ENCODE measurements at places on chromosomes 2 and 18.

- H3K27me3 ChIP-seq: no peaks in the 10 kb centered on the region
- DNase-seq: peak; percentile 66
- no peak overlapping the region for H3K4me3 ChIP-seq
- H3K27ac ChIP-seq: no peak overlapping the region
These were observed 155.5 kb downstream of the CLIP4 start for GRCh38 chr2:29270701-29271121.

DNA sequence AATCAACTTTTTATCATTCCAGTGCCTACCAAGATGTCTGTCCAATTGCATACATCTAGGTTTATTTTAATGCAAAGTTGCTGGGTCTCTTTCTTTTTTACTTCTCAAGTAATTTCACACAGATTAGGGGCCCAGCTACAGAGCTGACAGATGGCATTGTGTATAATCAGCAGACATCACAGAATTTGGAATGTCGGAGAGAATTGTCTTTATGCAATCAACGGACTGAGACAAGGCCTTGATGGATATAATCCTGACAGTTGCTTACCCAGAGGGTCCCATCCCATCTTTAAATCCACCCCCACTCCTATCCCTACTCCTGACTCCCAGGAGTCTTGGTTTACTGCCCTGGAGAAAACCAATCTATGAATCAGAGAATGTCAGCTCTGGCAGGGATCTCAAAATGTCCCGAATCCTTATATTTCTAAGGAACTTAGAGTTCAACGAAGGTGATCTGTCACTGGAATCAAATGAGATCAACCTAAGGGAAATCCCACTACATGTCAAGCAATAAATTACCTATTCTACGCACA, 142.0 kb downstream of the LRATD1 start:
- H3K4me1 ChIP-seq: no peaks in the 10 kb centered on the region
- no peaks in the 10 kb centered on the region for H3K27me3 ChIP-seq
- H3K27ac ChIP-seq: no peak overlapping the region

GRCh38 chr2:54569745-54570301, 113.7 kb downstream of the SPTBN1 start:
- no peak overlapping the region for H3K4me3 ChIP-seq
- DNase-seq: no peak
- peak overlapping the region; percentile 44 for H3K27ac ChIP-seq
- H3K36me3 ChIP-seq: peaks cover 11% of the 10 kb centered on the region

- no peak for DNase-seq
- H3K4me3 ChIP-seq: no peak overlapping the region
- H3K27me3 ChIP-seq: no peaks in the 10 kb centered on the region
- H3K4me1 ChIP-seq: no peaks in the 10 kb centered on the region
These were observed 43.8 kb upstream of the ITPRID2 start for GRCh38 chr2:181847702-181848101.

GRCh38 chr2:29400930-29401653, 285.9 kb downstream of the CLIP4 start:
- no peaks in the 10 kb centered on the region for H3K4me1 ChIP-seq
- H3K27ac ChIP-seq: peak overlapping the region; percentile 80
- DNase-seq: no peak
- H3K27me3 ChIP-seq: no peaks in the 10 kb centered on the region
- no peak overlapping the region for H3K4me3 ChIP-seq

DNA sequence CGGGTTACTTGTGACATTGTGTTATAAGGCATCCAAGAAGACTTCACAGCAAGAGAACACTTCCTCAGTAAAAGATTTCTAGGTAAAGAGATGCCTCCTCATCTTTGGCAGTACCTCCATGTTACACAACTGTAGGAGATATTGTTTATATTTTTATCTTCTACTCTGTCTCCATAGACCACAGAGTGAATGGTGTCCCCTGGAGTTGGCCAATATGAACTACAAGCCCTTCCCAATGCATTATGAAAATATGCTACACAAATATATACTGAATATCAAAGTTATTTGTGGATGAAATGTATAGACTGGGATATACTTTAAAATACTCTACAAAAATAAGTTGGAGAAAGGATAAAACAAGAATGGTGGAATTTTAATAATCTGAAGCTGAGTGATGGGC, 46.7 kb downstream of the MBOAT2 start:
- no peaks in the 10 kb centered on the region for H3K27me3 ChIP-seq
- no peak for DNase-seq
- no peak overlapping the region for H3K27ac ChIP-seq
- H3K4me3 ChIP-seq: no peak overlapping the region

Measured in endodermal cell (in vitro differentiated cells).